ENCODE measurements at places on chromosomes 12 and 14. TPM values are rescaled to one million over a fixed set of nuclear protein-coding genes. Genes with fewer than 3 reads are reported as not detected.

- DNase-seq = no peak
Measured at GRCh38 chr12:109736552-109737108, 23.0 kb downstream of the FAM222A start.

- DNase-seq = no peak
Measured at GRCh38 chr12:4050340-4050739, 177.1 kb upstream of the PARP11 start.

POTEM gene
- total RNA-seq = not detected

DEGS2 gene
- total RNA-seq = not detected

DNA sequence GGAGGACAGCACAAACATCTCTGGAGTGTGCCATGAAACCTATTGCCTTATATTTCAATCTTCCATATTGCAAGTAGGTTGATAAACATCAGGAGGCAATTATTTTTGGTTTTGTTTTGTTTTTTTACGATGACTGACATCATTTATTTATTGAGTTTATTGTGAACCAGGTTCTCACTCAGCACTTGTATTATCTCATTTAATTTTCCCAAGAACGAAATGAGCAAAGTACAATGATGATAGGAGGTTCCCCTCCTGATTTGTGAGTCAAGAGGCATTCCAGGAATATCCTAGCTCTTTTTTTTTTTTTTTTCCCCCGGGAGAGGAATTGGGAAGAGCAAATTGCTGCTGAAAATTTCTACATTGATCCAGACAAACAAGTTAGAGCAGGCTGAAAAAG, 4.7 kb downstream of the SOCS2 start:
- DNase-seq = no peak

NEMP1 gene
- total RNA-seq = 14.7 TPM

DNA sequence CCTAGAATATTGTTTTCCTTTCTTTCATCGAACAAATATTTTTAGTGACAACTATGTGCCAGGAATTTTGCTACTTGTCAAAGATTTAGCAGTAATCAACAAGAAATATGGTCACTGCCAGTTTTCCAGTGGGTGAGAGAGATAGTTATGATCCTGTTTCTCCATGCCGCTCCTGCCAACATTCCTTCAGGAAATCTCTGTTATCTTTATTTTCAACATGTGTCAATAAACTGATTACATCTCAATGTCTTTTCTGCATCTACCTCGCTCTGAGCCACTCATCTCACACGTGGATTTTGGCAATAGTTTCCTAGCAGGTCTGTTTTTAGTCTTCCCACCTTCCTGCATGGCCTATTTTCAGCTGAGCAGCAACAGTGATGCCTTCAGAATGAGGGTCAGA, 650.0 kb upstream of the STXBP6 start:
- no peak for DNase-seq

- no peak for DNase-seq
Measured at GRCh38 chr12:3071107-3071506, 6.1 kb upstream of the TSPAN9 start.

DNA sequence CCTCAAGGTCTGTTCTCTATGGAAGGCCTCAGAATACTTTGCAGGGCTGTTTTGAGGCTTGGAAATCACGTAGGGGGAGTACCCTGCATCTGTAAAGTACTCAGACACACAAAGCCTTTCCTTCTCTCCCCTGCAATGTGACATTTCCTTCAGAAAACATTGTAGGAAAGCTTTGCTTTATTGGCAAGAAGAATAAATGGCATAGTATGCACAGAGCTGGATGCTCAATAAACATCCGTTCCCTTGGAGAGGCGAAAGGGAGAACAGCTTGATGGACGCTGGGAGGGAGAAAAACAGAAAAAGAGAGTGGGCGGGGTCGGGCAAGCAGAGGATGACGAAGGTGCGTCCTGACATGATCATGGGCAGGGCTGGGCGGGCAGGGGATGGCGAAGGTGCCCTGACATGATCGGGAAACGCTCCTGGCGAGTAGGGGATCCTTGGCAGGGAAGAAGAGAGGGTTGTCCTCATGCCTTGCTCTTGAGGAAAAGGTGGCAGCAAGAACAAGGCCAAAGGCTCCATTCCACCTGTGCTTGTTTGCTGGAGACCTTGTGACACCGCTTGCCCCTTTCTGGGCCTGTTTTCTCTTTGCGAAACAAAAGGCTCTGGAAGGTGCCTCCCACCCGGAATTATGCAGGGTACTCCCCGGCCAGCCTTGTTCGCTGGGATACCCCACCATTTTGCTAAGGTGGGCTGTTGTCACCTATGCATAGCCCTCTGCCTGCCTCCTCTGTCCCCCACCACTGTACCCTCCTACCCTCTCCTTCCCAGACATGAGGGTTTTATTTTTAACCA, 21.1 kb downstream of the IRF2BPL start:
- DNase-seq = no peak

CEBPE gene
- not detected for total RNA-seq

RNF212B gene
- not detected for total RNA-seq

DNA sequence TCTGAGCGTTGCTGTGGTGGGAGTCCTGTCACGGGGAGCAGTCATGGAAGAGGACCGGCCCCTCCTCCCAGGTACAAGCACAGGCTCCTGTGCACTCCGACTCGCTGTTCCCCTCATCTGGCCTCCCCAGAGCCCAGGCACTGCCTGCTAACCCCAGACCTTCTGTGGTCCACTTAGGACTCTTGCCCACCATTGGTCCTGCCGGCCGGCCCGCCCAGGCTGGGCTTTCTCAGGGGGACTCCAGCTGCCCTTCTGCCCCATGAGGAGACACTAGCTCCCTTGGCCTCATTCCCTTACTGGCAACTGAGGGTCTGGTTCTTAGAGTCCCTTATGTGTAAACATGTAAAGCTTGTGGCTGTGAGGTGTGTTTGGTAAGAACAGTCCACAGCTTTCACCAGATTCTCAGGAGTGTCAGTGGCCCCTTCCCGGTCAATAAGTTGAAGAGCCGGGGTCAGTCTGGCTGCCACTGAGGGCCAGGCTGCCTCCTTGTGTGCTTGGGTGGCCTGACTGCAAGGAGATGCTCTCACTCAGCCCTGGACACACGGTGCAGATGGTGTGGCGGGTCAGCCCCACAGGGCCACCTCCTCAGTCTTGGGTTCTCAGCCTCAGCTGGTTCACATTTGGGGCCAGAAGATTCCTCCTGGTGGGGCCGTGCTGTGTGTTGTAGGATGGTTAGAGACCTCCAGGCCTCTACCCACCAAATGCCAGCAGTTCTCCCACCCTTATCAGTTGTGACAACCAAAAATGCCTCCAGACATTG, 43.6 kb downstream of the DDX51 start:
- DNase-seq = no peak

FBLN5 gene
- 3.0 TPM for total RNA-seq

- no peak for DNase-seq
Measured at GRCh38 chr12:41476499-41477439, 288.6 kb downstream of the PDZRN4 start.

DNA sequence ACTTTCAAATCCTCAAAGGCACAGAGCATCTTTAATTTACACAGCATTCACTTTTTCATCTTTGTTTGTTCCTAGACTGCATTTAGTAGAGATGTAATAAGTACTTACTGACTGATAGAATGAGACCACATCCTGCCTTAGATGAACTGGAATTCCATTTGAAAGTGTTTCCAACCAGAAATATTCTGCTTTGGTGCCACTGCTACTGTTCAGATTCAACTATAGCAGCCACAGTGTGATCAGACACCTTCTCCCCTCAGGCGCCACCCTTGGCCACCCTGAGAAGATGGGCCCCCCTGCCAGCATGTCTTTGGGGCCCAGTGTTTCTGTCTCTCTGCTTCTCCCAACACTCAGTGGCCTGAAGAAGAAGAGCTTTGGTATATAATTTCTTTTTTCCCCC, 449.1 kb downstream of the RAD51B start:
- DNase-seq = no peak

DNA sequence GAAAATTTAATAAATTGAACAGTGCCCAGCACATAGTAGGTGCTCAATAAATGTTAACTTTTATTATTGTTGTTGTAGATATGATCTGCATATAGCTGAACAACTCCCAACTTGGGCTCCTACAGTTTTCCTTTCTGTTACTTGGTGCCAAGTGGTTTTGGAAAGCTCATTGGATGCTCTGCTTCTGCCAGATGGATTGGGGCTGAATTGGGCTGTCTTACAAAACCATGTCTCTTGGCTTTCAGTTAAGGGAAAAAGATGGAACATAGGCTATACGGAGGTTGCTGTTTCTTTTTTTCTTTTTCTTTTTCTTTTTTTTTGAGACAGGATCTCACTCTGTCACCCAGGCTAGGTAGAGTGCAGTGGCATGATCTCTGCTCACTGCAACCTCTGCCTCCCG, 140.7 kb upstream of the PWP1 start:
- DNase-seq = no peak

ANKRD33 gene
- total RNA-seq = not detected

Data from CD4-positive, CD25-positive, alpha-beta regulatory T cell (primary cell).